ENCODE measurements at places on chromosomes 3 and 15. TPM values are rescaled to one million over a fixed set of nuclear protein-coding genes. Genes with fewer than 3 reads are reported as not detected.

TIGIT gene
- total RNA-seq: 16.4 TPM

NPAP1 gene
- total RNA-seq: not detected

FSTL1 gene
- total RNA-seq: 1.6 TPM

PPP1R14D gene
- not detected for total RNA-seq

CHAC1 gene
- total RNA-seq: 45.8 TPM

EPHB3 gene
- total RNA-seq: 0.04 TPM

GOLGA8Q gene
- total RNA-seq: 0.82 TPM

DNA sequence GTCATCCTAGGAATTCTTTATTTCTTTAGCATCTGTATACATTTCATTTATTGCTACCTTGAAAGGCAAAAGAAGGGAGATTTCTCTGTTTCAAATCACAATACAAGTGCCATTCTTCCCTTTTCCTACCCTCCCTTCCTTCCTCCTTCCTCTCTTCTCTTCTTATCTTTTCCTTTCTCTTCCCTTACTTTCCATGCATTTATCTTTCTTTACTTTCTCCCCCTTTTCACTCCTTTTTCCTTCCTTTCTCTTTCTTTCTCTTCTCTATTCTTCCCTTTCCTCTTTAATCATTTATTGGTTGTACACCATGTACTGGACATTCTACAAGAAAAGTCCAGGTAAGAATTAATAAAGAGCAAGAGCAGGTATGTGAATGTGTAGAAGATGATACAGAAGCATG, 251.0 kb upstream of the PEX5L start:
- H3K36me3 ChIP-seq: no peaks in the 10 kb centered on the region
- no peak overlapping the region for H3K4me3 ChIP-seq
- H3K4me1 ChIP-seq: no peaks in the 10 kb centered on the region
- DNase-seq: no peak
- H3K27me3 ChIP-seq: no peaks in the 10 kb centered on the region

GRCh38 chr15:42511007-42511391, 15.6 kb downstream of the SNAP23 start:
- peaks cover 3% of the 10 kb centered on the region for H3K4me1 ChIP-seq
- no peak overlapping the region for H3K27ac ChIP-seq
- H3K27me3 ChIP-seq: no peaks in the 10 kb centered on the region
- peaks cover 9% of the 10 kb centered on the region for H3K36me3 ChIP-seq
- H3K4me3 ChIP-seq: no peak overlapping the region
- DNase-seq: no peak

- H3K4me1 ChIP-seq: peaks cover 8% of the 10 kb centered on the region
- H3K4me3 ChIP-seq: no peak overlapping the region
- H3K36me3 ChIP-seq: no peaks in the 10 kb centered on the region
- no peak overlapping the region for H3K27ac ChIP-seq
- DNase-seq: no peak
- no peaks in the 10 kb centered on the region for H3K27me3 ChIP-seq
These were observed 4.6 kb upstream of the TPRG1 start for GRCh38 chr3:189167027-189167766.

- no peak overlapping the region for H3K4me3 ChIP-seq
- DNase-seq: no peak
- no peak overlapping the region for H3K27ac ChIP-seq
- H3K27me3 ChIP-seq: peaks cover 3% of the 10 kb centered on the region
- no peaks in the 10 kb centered on the region for H3K4me1 ChIP-seq
These were observed 461.3 kb upstream of the NAALADL2 start for GRCh38 chr3:174397848-174398247.

GRCh38 chr3:71784914-71785531, at the start of gene PROK2:
Gene PROK2 (minus strand): TSS chr3:71785148. CDS start chr3:71785052, 96 bp downstream.
- peaks cover 65% of the 10 kb centered on the region for H3K27me3 ChIP-seq

DNA sequence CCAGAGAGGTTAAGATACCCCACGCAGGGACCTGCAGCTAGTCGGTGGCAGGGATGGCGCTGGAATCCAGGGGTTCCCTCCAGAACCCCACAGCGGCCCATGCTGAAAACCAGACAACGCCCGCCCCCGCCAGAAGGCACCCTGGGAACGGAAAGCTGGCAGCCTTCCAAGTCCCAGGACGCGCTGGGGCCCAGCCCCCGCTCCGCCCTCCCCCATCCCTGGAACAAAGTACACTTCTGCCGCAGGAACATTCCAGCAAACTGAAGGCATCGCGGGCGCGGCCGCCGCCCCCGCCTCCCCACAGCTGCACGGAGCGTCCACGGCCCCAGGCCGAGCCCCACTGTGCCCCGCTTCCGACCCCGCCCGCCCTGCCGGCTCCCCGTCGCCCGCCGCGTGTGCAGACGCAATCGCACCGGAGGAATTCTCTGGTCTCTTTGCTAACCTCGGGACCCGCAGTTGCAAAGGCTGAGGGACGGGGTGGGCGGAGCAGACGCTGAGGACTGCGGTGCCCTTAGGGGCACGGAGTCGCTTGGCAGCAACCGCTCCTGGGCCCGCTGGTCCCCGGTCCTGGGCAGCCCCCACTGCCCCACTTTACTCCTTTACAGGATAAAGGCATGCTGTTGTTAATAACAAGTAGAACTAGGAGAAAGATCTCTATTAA, 44.8 kb upstream of the RNU6-1 start:
- DNase-seq: peak; percentile 60
- H3K27ac ChIP-seq: no peak overlapping the region
- peaks cover 15% of the 10 kb centered on the region for H3K4me1 ChIP-seq
- H3K4me3 ChIP-seq: peak overlapping the region; percentile 68
- peaks cover 19% of the 10 kb centered on the region for H3K27me3 ChIP-seq

DNA sequence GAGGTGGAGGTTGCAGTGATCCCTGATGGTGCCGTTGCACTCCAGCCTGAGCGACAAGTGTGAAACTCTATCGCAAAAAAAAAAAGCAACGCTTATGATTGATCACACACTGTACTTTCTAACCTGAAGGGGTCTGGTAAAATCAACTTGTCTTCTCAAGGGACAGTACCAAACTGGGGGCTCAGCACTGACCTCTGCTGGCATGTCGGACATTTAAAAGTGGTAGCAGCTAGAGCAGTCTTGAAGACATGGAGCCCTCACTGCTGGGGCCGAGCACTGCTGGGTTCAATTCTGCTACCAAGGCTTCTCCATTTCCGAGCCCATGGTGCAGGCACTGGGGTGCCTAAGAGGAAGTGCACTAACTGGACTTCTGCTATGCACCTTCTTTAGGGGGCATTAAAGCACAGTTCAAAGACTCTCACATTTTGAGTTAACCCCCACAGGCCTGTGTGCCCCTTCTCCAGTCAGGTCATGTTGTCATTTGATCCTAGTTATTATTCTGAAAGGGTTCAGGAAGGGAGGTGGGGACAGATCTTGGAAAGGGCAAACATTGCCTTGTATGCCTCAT, 26.4 kb upstream of the LAMP3 start:
- H3K27ac ChIP-seq: no peak overlapping the region
- H3K27me3 ChIP-seq: no peaks in the 10 kb centered on the region
- H3K4me3 ChIP-seq: no peak overlapping the region
- no peaks in the 10 kb centered on the region for H3K36me3 ChIP-seq
- peaks cover 21% of the 10 kb centered on the region for H3K4me1 ChIP-seq
- DNase-seq: no peak

GRCh38 chr15:45097466-45097865, 16.5 kb downstream of the DUOX2 start:
- no peaks in the 10 kb centered on the region for H3K36me3 ChIP-seq
- no peak overlapping the region for H3K4me3 ChIP-seq
- DNase-seq: no peak
- H3K27ac ChIP-seq: no peak overlapping the region
- H3K27me3 ChIP-seq: no peaks in the 10 kb centered on the region

DNA sequence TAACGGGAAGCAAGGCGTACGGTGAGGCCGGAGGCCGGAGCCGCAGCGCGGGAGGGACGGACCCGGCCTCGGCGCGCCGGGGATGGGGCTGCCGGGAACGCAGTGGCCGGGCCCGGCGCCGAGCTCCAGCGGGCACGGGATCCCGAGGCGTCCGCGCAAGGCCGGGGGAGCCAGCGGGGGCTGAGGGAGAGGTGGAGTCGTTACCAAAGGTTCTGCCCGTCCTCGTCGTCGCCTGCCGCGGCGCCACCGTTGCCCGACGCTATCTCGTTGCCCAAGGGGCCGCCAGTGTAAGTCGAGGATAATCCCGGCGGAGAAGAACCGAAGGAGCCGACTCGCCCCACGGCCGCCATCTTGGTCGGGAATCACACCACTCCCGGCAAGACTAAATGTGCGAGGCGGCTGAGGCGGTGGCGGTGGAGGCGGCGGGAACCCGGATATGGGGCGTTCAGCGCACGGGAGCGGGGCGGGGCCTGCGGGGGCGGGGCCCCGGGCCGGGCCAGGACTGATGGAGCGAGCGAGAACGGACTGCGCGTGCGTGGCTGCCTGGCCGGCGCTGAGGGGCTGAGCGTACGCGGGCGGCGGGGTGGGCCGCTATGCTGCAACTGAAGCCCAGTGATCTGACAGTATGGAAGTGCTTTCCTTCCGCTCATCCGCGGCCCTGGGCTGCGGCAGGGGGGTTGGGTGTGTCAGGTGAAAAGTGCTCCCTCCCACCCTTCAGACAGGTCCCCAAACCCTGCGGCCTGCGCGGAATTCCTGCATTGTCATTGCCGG, at the start of gene DYNC1LI1:
TSS of gene DYNC1LI1 (minus strand) at position 438 of the 771 bp plus-strand sequence. CDS start at position 350, 88 bp downstream.
- peak within 1 kb of the TSS; percentile 90 for H3K4me3 ChIP-seq
- peaks cover 24% of the 10 kb centered on the region for H3K4me1 ChIP-seq
- peak; percentile 97 for DNase-seq
- no peaks in the 10 kb centered on the region for H3K27me3 ChIP-seq
- peaks cover 11% of the 10 kb centered on the region for H3K36me3 ChIP-seq

- DNase-seq: no peak
- H3K27me3 ChIP-seq: no peaks in the 10 kb centered on the region
- peaks cover 15% of the 10 kb centered on the region for H3K4me1 ChIP-seq
- no peak overlapping the region for H3K27ac ChIP-seq
- no peaks in the 10 kb centered on the region for H3K36me3 ChIP-seq
- no peak overlapping the region for H3K4me3 ChIP-seq
These were observed 15.8 kb upstream of the RAMAC start for GRCh38 chr15:82970078-82970686.

DNA sequence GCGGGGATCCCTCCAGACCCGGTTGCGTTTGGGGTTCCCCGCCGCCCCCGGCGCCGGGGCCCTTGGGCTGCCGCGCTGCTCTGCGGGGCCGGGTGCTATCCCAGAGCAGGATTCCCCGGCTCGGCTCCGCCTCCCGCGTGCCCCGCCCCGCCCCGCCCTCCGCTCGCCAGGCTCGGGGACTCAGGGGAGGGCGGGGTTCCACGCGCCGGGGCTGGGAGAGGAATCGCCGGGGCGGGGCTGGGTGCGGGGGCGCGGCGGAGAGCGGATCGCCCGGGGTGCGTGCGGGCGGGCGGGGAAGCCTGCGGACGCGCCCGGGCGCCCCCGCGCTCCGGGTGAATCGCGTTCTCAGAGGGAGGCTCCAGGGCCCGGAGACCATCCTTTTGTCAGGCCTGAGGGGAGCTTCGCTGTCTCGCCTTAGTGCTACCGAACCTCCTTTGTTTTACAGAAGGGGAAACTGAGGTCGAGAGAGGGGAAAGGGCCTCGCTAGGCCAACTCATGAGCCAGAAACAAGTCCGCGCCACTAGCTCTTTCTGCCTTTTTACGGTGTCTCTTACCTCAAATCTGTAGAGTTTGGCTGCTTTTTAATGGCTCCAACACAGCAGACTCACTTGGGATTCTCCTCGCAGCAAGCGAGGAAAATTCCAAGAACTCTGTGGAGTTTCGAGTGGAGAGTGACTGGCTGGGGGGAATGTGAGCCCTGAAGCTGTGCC, at the start of gene TMEM158:
TSS of gene TMEM158 (minus strand) at position 82 of the 710 bp plus-strand sequence. CDS start 260 bp downstream, outside the sequence.
- H3K27ac ChIP-seq: no peak within 1 kb of the TSS
- DNase-seq: peak; percentile 76
- peak within 1 kb of the TSS; percentile 27 for H3K4me3 ChIP-seq

- H3K4me1 ChIP-seq: peaks cover 1% of the 10 kb centered on the region
- DNase-seq: no peak
- H3K4me3 ChIP-seq: no peak overlapping the region
- peaks cover 2% of the 10 kb centered on the region for H3K36me3 ChIP-seq
These were observed 61.0 kb upstream of the CHRM5 start for GRCh38 chr15:33907326-33907725.

- H3K4me1 ChIP-seq: no peaks in the 10 kb centered on the region
- no peak overlapping the region for H3K27ac ChIP-seq
- H3K36me3 ChIP-seq: no peaks in the 10 kb centered on the region
- H3K4me3 ChIP-seq: no peak overlapping the region
These were observed 153.8 kb downstream of the EBLN2 start for GRCh38 chr3:73215281-73215680.

DNA sequence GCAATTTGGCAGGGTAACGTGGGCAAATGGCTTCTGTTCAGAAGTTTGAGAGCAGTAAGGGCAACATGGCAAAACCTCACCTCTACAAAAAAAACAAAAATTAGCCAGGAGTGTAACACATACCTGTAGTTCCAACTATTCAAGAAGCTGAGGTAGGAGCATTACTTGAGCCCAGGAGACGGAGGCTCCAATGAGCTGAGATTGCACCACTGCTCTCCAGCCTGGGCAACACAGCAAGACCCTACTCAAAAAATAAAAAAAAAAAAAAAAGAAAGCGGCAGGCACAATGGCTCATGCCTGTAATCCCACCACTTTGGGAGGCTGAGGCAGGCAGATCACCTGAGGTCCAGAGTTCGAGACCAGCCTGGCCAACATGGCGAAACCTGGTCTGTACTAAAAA, 5.9 kb upstream of the INO80 start:
- H3K36me3 ChIP-seq: no peaks in the 10 kb centered on the region
- DNase-seq: no peak
- no peak overlapping the region for H3K4me3 ChIP-seq
- no peak overlapping the region for H3K27ac ChIP-seq
- H3K27me3 ChIP-seq: peaks cover 15% of the 10 kb centered on the region
- H3K4me1 ChIP-seq: no peaks in the 10 kb centered on the region

DNA sequence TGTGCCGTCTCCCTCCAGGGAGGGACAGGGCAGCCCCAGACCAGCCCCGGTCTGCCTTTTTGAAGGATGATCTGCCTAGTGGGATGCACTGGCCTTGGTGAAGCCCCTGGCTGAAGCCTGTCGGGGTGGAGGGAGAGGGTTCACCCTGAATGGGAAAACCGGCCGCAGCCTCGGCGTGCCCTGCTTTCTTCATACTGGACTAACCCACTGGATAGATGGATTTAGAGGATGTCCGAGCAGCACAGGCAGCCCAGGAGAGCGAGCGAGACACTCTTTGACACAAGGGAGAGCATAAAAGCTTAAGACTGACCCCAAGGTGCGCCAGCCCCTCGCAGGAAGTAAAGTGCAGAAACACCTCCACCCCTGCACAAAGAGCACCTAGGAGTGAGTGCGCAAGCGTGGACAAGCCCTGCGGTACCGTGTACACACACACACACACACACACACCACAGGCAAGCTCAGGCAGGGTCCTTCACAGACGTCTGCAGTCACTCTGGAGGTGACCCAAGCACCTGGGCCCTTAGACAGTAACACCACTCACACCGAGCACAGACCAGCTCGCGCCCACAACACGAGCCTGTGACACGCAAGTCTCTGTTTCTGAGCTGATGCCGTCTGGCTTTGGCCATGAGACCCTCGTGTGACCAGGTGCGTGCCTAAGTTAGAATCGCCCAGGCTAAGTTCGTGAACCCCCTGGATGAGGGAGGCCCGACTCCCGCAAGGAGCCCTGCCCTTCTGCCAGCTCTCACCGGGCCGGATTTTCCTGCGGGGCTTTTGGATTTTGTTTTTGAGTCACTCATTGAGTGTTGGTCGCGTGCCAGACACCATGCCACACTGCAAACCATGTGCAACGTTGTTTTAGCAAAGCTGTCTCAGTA, 11.3 kb downstream of the SEMA4B start:
- H3K4me1 ChIP-seq: peaks cover 14% of the 10 kb centered on the region
- DNase-seq: no peak
- no peaks in the 10 kb centered on the region for H3K36me3 ChIP-seq

- DNase-seq: peak; percentile 82
- no peaks in the 10 kb centered on the region for H3K27me3 ChIP-seq
- H3K36me3 ChIP-seq: no peaks in the 10 kb centered on the region
- peak overlapping the region; percentile 11 for H3K27ac ChIP-seq
These were observed 7.9 kb upstream of the CYP11A1 start for GRCh38 chr15:74375303-74375693.
